ENCODE measurements at places on chromosomes 7 and 10.

GRCh38 chr7:28088032-28088431 is 92.6 kb downstream of the JAZF1 start:
- no peak for DNase-seq

- no peak for DNase-seq
Measured at GRCh38 chr7:39594988-39595620, 28.3 kb upstream of the RALA start.

- no peak for DNase-seq
Measured at GRCh38 chr10:132858121-132859081, 72.5 kb upstream of the NKX6-2 start.

DNA sequence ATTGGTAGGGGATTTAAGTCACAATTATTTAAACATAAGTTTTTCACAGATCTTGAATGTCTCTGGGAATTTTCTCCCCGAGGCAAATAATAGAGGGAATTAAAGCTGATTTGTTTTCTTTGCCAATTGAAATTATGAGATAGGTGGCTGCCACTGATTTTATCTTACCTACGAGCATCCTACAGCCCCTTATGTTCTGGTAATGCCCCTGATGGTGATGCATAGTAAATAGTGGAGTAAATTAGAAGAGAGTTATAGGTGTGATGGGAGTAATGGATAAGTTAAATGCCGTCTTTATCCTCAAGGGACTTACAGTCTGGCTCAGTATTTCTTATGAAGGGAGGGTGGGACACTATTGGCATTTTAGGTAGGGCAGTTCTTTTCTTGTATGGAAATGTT is 58.1 kb downstream of the HDAC9 start:
- DNase-seq = no peak

DNA sequence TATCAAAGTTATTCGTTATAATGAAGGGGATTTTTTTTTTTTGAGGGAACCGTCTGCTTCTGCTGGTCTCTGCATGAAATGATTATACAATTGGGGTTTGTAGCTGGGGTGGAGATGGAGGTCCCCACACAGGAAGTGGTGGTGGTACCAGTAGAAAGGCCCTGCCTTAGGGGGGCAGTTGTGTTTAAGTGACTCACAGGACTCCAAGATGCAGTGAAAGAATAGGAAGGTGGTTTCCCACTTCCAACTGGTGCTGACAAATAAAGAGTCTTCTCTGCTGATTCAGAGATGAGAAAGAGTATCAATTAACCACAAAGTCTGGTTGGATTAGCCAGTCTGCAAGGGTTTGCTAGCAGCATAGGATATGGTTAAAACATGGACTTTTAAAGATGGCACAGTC is 376.0 kb downstream of the SORCS3 start:
- DNase-seq = peak; percentile 0

GRCh38 chr10:47381427-47382379 is 2.4 kb downstream of the ZNF488 start:
- DNase-seq = no peak

All from activated CD4-positive, alpha-beta T cell treated with anti-CD3 and anti-CD28 coated beads, Interleukin-2, Interleukin-4, amounts not matched to agents 100 ng/mL and 50 ng/mL, durations not matched to agents 16 hours and 8 hours (primary cell).